ENCODE measurements at places on chromosomes 3 and 15. TPM values are rescaled to one million over a fixed set of nuclear protein-coding genes. Genes with fewer than 3 reads are reported as not detected.

RBP2 gene
- total RNA-seq = not detected

ANKRD34C gene
- not detected for total RNA-seq

DCLK3 gene
- total RNA-seq = 0.08 TPM

SLC15A2 gene
- total RNA-seq = 1.7 TPM

MYZAP gene
- total RNA-seq = 491 TPM

CCRL2 gene
- total RNA-seq = 4.2 TPM

C3orf49 gene
- total RNA-seq = not detected

TMEM207 gene
- total RNA-seq = not detected

GPR27 gene
- 1.9 TPM for total RNA-seq

CLRN1 gene
- total RNA-seq = not detected

MRAS gene
- 288 TPM for total RNA-seq

CPNE9 gene
- total RNA-seq = not detected

FBN1 gene
- total RNA-seq = 84.9 TPM

TMEM89 gene
- not detected for total RNA-seq

INKA1 gene
- 4.2 TPM for total RNA-seq

DPPA2 gene
- not detected for total RNA-seq

GRK7 gene
- total RNA-seq = not detected

MB21D2 gene
- 3.7 TPM for total RNA-seq

DPPA4 gene
- not detected for total RNA-seq

Measured in right atrium auricular region (tissue), 2 donors.